ENCODE measurements at places on chromosomes 12 and 14.

DNA sequence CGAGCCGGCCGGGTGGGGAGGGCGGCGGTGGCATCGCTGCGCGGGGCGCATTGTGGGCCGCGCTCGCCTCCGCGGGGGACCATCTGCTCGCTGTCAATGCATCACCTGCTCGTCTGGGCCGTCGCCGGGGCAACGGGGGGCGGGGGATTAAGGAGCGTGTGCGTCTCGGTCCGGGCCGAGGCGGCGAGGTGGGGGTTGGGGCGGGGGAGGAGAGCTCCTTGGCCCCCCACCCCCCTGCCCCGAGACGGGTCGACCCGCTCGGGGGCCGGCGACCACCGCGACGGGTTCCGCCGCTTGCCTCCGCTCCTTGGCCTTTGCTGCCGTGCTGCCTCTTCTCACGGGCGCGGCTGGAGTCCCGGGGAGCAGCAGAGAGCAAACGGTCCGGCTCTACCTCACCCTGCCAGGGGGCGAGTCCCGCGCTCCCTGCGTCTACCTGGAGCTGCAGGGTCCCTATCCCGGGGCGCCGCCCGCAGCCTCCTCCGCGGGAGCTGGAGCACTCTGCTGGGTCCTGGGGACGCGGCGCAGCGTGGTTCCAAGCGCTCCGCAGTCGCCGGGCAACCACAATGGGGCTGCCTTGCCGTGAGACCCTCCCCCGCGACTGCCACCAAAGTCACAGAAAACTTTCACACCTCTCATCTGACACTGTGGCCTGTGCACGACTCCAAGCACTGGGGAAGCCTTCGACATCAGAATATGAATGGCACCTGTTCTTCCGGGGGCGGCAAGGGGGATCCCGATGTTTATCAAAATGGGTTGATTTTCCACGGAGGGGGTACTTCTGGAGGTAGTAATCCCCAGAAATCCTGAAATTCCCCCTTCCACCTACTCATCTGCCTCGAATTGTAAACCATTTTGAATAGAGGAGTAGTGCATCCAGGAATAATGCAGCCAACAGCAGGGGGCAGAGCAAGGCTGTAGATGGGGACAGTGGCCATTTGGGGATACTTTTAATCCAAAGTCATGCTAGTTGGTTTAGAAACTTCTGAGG, at the start of gene C12orf42:
Gene C12orf42, minus strand, starts transcription at position 500 of the 988 bp plus-strand sequence. CDS start 17,542 bp downstream, outside the sequence.
- DNase-seq: peak; percentile 64

- DNase-seq: no peak
Observed at GRCh38 chr14:71658261-71658860, 273.9 kb upstream of the RGS6 start.

DNA sequence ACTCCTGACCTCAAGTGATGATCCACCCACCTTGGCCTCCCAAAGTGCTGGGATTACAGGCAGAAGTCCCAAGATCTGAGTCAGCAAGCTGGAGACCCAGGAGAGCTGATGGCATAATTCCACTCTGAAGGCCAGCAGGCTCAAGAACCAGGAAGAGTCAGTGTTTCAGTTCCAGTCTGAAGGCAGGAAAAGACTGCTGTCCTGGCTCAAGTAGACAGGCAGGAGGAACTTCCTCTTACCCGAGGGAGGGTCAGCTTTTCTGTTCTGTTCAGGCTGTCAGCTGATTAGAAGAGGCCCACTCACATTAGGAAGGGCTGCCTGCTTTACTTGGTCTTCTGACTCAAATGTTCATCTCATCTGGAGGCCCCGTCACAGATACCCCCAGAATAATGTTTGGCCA, 206.0 kb upstream of the MYL2 start:
- DNase-seq: no peak

GRCh38 chr12:95470300-95470699, 3.7 kb upstream of the METAP2 start:
- DNase-seq: no peak

- DNase-seq: peak; percentile 38
Observed at GRCh38 chr14:71333705-71334104, 426.4 kb downstream of the PCNX1 start.

DNA sequence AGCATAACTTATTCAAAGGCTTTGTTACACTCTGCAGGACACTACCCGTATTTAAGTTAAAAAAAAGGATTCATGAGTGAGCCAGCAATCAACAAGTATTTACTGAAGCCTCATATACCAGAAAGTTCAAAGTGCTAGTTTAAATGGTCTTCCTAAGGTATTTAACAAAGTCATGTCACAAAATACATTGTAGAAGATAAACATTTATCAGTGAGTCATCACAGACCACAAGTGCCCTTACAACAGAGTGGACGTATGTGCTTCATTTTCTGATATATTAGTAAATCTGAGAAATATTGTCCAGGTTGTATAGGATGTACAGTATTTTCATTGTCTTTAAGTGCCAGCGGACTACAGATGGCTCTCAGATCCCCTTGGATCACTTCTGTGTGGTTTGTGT, 24.2 kb downstream of the FLRT2 start:
- DNase-seq: no peak
